ENCODE measurements at places on chromosomes 1 and 21.

GRCh38 chr1:167538657-167539056 is 14.9 kb downstream of the CREG1 start:
- no peak for DNase-seq

DNA sequence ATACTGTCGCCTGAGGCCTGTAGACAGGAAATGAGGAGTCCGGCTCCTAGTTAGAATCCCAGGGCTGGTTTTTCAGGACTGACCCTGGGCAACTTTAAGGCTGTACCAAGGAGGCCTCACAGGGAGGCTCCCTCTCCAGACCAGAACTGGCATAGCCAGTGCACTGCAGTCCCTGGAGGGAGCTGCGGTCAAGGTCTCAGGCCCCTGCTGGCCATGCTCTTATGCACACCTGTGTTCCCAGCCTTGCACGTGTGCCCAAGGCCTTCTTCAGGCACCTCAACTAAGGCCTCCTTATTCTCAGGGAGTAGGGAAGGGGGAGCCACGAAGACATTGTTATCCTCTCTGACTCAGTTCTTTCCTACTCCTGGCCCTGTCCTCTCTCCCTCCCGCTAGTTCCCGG is 22.0 kb upstream of the IFNAR1 start:
- no peak for DNase-seq

DNA sequence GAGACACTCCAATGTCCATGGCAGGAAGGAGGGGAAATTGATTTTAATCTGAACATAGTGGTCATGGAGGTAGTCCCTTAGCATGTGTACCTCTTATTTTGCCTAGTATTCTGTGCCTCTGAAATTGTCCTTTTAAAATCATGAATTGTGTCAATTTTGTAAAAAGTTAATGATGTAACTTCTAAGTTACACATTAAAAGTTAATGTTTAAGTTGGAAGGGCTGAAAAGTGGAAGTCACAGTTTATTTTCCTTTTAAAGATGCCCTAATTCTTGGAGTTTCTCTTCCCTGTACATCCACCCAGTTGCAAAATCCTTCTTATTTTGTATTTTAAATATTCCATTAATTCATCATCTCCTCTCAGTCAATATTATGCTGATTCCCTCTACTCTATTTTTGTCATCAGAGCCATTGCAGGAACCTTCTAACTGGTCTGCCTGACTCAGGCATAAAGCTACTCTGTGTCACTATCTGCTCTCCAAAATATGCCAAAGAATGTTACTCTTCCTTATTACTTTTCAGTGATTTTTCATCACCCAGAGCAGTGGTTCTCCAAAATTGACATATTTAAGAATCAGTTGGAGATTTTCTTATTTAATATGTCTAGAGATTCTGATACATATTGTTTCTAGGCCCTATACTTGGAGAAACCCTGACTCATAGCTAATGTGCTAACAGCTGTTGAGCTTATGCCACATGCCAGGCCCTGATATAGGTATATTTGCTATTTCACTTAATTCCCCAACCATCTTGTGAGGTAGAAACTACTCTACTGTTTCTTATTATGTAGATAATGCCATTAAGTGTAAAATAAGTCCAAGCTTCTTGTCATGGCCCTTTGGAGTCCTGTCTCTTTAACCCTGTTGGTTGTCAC is 5.1 kb downstream of the HOOK1 start:
- no peak for DNase-seq

GRCh38 chr1:116133696-116134475 is 22.7 kb downstream of the MAB21L3 start:
- no peak for DNase-seq

GRCh38 chr1:44460107-44460882 is 55.2 kb downstream of the RNF220 start:
- no peak for DNase-seq

GRCh38 chr1:87733386-87733785 is 404.7 kb downstream of the LMO4 start:
- DNase-seq, result no peak

- DNase-seq, result no peak
These were observed 26.1 kb upstream of the KCNE2 start for GRCh38 chr21:34337741-34338140.

DNA sequence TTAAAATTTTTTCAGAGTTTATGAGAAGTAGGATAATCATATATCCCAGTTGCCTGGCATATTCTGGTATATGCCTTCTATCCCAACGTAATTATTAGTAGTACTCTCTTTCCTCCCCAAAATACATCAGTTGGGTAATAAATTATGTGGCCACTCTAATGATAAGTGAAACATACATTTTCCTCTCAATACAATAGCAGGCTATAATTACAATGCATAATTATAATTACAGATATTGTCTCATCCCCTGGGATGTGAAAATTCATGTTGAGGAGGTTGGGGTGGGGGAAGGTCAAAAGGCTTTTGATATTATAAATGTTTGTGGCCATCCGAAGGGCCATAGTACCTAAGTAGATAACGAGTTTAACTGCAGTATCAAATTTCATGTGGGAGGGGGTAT is 277.1 kb downstream of the ST6GALNAC3 start:
- DNase-seq, result no peak

DNA sequence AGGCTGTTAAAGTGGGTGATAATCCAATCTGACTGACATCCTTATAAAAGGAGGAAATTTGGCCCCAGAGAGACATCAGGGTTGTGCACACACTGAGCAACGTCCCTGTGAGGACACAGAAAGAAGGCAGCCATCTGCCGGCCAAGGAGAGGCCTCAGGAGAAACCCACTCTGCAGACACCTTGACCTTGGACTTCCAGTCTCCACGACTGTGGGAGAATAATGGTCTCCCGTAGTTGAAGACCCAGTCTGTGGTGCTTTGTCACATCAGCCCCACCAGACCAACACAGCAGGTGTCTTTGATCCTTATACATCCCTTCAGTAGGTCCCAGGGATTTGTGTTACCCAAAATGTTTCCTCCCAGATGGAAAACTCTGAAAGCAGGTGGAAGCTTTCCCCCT is 4.2 kb upstream of the DNAJC28 start:
- no peak for DNase-seq

DNA sequence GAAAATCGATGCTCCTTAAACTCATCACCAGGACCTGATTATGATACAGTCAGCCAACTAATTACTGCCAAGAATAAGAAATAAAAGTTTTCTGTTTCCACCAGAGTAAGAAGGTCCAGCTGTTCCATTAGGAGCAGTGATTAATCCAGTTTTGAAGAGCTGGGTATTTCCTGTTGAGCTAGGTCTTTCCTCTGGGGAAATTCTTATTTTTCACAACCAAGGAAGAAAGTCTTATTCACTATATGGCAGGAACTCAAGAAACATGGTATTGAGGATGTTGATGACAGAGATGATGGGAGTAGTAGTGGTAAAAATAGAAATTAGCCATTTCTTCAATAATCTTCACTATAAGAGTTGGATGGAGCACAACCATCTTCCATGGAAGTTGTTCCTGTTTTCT is 374.6 kb upstream of the RUNX1 start:
- DNase-seq, result no peak

DNA sequence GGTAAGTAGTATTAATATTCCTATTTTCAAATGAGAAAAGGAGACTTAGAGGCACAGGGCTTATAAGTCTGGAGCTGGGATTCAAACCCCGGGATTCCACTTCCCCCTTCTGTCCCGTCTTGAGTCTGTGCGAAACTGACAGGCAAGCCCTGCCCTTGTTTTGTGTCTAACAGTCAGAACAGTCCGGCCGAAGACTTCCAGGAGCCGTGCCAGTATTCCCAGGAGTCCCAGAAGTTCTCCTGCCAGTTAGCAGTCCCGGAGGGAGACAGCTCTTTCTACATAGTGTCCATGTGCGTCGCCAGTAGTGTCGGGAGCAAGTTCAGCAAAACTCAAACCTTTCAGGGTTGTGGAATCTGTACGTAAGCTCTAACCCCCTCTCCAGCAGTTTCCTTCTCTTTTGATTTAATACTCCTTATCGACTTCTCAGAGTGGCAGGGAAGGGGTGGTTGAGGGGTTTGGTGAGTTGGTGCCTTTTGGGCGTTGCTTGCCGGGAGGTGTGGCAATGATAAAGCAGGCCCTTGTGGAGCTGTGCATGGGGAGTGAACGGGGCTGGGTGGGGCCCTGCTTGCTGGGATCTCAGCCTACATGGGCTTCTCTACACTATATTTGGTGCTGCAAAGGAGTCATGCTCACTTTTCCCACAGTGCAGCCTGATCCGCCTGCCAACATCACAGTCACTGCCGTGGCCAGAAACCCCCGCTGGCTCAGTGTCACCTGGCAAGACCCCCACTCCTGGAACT is 29.4 kb downstream of the IL6R start:
- no peak for DNase-seq

DNA sequence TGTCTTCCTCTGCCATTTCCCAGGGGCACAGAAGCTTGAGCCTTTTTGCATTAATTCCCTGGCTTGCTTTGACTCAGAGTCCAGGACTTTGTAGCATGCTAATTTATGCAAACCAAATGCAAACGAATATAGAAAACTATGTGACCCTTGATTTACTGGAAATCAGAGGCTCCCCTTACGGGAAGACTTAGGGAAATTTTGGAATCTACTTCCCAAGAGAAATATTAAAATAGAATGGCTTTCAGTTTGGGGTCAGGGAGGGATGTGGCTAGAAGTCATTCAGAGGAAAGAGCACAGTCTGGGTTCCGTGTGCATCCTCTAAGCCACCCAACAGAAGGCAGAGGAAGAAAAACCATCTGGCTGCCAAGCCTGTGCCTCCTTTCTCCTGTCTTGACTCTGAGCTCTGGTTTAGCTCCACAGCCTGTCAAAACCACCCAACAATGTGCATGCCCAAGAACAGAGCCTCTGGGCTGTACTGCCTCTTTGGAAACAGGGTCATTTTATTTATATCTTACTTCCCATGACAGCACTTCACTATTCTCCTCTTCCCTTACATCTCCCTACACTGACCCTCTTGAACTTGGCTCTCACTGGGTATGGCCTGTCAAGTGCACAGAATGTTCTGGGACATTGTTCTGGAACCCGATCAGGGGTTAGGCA is 30.1 kb downstream of the ATF3 start:
- no peak for DNase-seq

DNA sequence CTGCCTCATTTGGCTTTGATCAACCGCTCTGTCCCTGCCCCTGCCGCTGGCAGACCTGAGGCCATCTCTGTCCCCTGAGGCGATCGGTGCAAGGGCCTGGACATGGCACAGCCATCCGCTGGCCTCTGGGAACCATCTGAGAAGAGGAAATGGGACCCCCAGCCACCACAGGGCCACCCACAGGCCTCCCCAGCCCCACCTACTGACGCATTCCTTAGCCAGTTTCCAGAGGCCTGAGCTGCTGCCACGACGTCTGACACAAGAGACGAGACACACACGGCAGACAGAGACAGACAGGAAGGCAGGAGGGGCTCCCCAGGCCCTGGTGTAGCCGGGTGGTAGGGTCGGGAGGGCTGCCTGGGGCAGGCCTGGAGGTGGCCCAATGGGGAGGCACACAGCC is 37.3 kb upstream of the EDN2 start:
- DNase-seq, result no peak

- DNase-seq, result no peak
These were observed 118.5 kb downstream of the EIF4G3 start for GRCh38 chr1:21058035-21058793.

GRCh38 chr1:69711190-69711930 is 143.6 kb downstream of the LRRC7 start:
- no peak for DNase-seq

- DNase-seq, result peak; percentile 91
These were observed at the start of gene G0S2 for GRCh38 chr1:209674957-209675564. Gene G0S2, plus strand, starts transcription at chr1:209675412. Its CDS starts 273 bp downstream, at chr1:209675685.

GRCh38 chr1:112165375-112165774 is 175.9 kb upstream of the KCND3 start:
- DNase-seq, result no peak

- no peak for DNase-seq
These were observed 12.8 kb upstream of the CASQ2 start for GRCh38 chr1:115781343-115781742.

- DNase-seq, result peak; percentile 33
These were observed 59.3 kb downstream of the COL18A1 start for GRCh38 chr21:45464309-45464708.

GRCh38 chr1:209652121-209652735 is at the start of gene LAMB3:
Gene LAMB3, minus strand, starts transcription at chr1:209652425. Its CDS starts 1,481 bp downstream, at chr1:209650944.
- no peak for DNase-seq

- DNase-seq, result no peak
These were observed 1027.3 kb downstream of the KCNT2 start for GRCh38 chr1:195580988-195581387.

GRCh38 chr1:85655315-85655714 is 52.9 kb downstream of the ZNHIT6 start:
- DNase-seq, result no peak

DNA sequence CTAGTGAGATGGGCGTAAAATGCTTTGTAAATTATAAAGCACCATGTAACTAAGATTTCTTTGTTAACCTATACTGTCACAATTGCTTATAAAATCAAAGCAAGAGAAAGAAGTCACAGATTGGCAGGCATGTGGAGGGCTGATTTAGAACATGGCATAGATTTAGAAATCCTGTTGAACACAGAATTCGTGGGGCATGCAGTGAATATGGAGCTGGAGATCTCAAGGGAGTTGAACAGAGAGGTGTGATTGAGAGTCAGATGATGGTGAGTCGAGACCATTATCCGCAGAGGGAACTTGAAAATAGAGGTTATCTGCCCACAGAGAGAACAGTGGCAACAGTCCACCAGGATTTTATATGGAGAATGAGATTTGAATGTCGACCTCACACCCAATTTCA is 27.6 kb downstream of the PBX1 start:
- DNase-seq, result no peak

DNA sequence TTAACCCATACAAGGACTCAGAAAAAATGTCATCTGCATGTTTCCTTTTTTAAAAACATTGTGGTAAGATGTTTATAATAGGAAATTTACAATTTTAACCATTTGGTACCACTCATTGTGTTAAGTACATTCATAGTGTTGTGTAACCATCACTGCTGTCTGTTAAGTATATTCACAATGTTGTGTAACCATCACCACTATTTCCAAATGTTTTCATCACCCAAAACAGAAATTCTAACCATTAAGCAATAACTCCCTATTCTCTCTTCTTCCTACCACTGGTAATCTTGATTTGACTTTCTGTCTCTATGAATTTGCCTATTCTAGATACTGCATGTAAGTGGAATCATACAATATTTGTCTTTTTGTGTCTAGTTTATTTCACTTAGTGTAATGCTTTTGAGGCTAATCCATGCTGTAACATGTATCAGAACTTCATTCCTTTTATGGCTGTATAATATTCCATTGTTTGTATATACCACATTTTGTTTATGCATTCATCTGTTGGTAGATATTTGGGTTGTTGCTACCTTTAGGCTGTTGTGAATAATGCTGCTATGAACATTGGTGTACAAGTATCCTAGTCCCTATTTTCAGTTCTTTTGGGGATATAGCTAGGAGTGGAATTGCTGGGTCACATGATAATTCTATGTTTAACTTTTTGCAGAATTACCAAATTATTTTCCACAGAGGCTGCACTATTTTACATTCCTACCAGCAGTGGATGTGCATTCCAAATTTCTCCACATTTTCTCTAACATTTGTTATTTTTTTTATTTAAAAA is 14.1 kb downstream of the HIPK1 start:
- DNase-seq, result no peak
